ENCODE measurements at places on chromosomes 1 and 21.

DNA sequence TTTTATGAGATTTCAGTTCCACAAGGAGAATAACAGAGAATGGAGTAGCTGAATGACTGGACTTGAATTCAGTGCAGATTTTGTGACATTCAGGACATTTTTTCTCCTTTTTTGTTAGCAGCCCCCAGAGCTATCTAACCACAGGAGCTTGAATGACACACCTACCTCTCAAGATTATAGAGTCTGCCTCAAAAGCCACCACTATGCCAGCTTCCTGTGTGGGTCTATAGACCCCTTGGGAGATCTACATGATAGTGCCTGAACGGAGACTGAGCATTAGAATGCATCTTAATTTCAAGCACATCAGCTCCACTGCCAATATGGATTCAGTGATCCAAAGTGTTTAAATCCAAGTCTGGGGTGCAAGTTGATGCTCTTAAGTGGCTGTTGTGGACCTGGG, 74.4 kb upstream of the ZNF648 start:
- no peak for DNase-seq

DNA sequence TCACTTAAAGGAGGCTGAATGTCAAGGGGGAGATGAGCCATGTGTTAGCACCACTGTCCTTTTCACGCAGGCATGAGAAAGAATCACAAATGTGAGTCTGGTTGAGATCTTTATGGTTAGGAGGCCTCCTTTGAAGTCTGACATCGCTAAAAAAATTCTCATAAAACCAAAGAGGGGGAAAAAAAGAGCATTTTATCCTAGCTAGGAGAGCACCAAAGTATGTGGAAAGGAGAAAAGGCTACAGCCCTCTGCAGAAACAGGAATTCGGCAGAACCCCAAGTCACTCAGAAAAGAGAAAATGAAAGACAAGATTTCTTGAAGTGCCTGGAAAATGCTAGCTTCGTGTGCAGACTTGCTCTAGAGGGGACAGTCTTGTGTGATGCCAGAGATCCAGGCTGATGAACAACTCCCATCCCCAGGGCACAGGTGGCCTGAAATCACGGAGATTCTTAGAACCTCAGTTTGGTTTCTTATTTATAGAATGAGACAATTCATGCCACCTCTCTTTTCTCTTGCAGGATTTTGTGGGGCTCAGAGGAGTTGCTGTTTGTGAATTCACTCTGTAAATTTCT, 61.5 kb downstream of the RUNX1 start:
- DNase-seq: no peak

- no peak for DNase-seq
Measured at GRCh38 chr1:187840557-187840956, 1011.8 kb downstream of the PLA2G4A start.

DNA sequence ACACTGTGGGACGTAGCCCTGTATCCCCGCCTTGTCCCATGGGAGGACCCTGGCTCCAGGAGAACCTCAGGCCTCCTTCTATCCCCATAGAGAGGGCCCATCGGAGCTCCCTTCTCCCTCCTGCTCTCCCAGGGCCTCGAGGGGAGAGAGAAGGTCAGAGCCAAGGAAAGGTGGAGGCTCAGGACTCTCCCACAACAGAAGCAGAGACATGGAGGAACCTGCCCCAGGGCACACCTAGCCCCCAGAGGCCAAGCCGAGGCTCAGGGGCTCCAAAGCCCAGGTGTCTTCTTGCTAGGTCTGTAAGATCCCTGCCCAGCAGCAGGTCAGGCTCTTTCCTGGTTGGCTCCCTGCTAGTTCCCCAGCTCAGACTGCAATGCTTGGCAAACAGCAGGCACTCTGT, 34.4 kb upstream of the ARF1 start:
- no peak for DNase-seq

GRCh38 chr1:229897501-229897900, 169.5 kb upstream of the GALNT2 start:
- DNase-seq: no peak

- no peak for DNase-seq
Measured at GRCh38 chr1:81452693-81453366, 347.9 kb upstream of the ADGRL2 start.

GRCh38 chr1:94591823-94592570, 50.4 kb upstream of the F3 start:
- peak; percentile 80 for DNase-seq

- no peak for DNase-seq
Measured at GRCh38 chr1:204398197-204399125, 13.2 kb downstream of the PPP1R15B start.

DNA sequence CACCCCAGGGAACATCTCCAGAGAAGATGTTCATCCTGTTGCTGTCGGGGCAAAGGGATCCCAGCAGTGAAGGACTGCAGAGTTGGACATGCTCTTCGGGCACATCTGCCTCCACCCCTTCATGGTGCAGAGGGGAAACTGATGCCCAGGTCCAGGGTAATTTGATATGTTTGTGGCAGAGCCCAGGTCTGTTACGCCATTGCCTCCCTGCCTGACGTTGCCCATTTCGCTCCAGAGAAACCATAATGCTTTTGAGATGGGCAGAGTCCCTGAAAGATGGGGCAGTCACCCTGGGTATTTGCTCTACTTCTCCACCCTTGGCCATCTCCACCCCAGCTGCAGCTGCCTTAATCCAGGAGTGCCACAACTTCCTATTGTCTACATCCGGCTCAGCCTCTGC, 290.4 kb upstream of the POU3F1 start:
- DNase-seq: no peak

DNA sequence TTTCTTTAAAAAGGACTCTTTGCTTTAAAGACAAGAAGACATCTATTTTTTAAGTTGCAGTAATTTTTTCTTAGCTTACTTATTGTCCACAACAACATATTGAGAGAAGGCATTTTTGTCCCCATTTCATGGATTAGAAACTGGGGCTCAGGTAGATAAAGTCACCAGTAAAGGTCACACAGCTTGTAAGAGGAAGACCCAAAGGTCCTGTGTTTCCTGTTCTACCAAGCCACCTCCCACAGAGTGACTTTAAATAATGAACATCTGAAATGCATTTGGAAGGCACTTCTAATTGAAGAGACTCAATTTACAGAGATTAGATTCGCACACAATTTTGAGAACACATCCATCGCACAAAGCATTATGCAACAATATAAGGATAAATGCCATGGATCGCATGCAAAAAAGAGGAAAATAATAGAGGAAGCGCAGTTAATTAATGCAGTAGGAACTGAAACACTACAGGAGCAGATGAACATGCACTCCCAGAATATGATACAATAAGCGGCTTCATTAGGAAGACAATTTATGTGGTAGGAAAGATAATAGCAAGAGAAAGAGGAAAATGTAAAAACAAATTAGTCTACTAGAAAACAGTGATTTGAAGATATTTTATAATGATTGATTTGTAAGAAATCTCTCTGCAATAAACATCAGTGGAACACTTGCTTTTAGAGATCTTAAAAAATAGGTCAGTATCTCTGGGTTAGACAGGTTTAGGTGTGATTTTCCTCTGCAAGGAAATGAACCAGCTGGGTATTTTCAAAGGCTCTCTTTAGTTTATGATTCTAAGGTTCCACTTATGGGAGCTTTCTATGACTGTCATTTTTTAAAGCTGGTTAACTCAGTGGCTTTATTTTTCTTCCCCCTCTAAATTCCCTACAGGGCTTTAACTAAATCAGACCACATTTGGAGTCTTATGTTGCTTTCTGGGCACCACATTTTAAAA, 27.1 kb upstream of the CD2 start:
- no peak for DNase-seq

- no peak for DNase-seq
Measured at GRCh38 chr1:111570781-111571181, 48.8 kb upstream of the RAP1A start.

- no peak for DNase-seq
Measured at GRCh38 chr1:198498881-198499280, 41.6 kb downstream of the ATP6V1G3 start.

Measured in posterior cingulate gyrus (tissue), 11 donors.